ENCODE measurements at places on chromosomes 1 and 21.
A peak's percentile ranks its signal among the peaks of the same experiment; 100 is the strongest.

- no peak overlapping the region for H3K27ac ChIP-seq
- no peak overlapping the region for H3K4me3 ChIP-seq
Observed at GRCh38 chr21:42554251-42554961, 40.8 kb downstream of the SLC37A1 start.

- no peak overlapping the region for H3K27ac ChIP-seq
- no peak for DNase-seq
- no peaks in the 10 kb centered on the region for H3K4me1 ChIP-seq
- no peak overlapping the region for H3K4me3 ChIP-seq
- H3K27me3 ChIP-seq, result no peaks in the 10 kb centered on the region
Observed at GRCh38 chr1:199312626-199313025, 673.8 kb downstream of the PTPRC start.

DNA sequence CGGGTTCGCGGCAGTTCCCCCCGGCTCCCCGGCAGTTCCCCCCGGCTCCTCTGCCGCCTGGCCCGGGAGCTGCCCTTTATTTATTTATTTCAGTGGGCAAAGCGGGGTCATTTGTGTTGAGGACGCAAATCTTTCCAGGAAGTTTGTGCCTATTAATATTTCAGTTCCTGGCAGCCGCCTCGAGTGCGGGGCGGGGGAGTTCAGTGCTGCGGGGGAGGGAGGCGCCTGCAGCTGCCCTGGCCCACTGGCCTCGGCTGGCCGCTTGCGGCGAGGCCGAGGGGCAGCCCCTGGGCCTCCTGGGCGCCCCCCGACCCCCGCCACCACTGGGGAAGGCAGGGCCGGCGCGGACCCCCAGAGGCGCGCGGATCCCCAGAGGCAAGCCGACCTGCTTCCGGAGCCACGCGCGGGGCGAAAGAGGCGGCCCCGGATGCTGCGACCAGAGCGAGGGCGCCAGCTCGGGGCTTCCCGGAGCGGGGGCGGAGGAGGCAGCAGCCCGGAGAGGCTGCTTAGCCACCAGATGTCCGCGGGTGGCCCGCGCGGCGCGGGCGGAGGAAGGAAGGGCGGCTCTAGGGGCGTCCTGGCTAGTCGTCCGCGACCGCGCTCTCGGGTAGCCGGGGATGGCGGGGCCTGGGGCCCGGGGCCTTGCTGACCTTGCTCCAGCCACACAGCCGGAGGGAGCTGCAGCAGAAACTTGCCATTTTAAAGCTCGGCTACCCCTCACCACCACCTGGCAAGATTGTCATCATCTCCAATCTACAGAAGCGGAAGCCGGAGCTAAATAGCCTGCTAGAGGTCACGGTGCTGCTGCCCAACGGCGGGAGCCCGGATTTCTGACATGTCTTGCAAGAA, 48.0 kb downstream of the H3-3A start:
- no peaks in the 10 kb centered on the region for H3K36me3 ChIP-seq
- peak overlapping the region; percentile 86 for H3K4me3 ChIP-seq
- H3K4me1 ChIP-seq, result peaks cover 4% of the 10 kb centered on the region
- peak overlapping the region; percentile 97 for H3K27ac ChIP-seq
- H3K27me3 ChIP-seq, result no peaks in the 10 kb centered on the region
- DNase-seq, result peak; percentile 65

- DNase-seq, result no peak
- H3K4me1 ChIP-seq, result no peaks in the 10 kb centered on the region
- H3K4me3 ChIP-seq, result no peak overlapping the region
- H3K27me3 ChIP-seq, result no peaks in the 10 kb centered on the region
- no peak overlapping the region for H3K27ac ChIP-seq
Observed at GRCh38 chr21:24200052-24200451, 1407.2 kb downstream of the MRPL39 start.

GRCh38 chr1:87115317-87115890, 201.0 kb downstream of the HS2ST1 start:
- no peaks in the 10 kb centered on the region for H3K27me3 ChIP-seq
- H3K27ac ChIP-seq, result no peak overlapping the region
- H3K4me1 ChIP-seq, result no peaks in the 10 kb centered on the region
- H3K36me3 ChIP-seq, result no peaks in the 10 kb centered on the region
- DNase-seq, result no peak

- H3K27me3 ChIP-seq, result peaks cover 6% of the 10 kb centered on the region
- no peaks in the 10 kb centered on the region for H3K36me3 ChIP-seq
- no peaks in the 10 kb centered on the region for H3K4me1 ChIP-seq
- no peak for DNase-seq
- H3K4me3 ChIP-seq, result no peak overlapping the region
Observed at GRCh38 chr1:205329719-205330118, 8.2 kb upstream of the NUAK2 start.

DNA sequence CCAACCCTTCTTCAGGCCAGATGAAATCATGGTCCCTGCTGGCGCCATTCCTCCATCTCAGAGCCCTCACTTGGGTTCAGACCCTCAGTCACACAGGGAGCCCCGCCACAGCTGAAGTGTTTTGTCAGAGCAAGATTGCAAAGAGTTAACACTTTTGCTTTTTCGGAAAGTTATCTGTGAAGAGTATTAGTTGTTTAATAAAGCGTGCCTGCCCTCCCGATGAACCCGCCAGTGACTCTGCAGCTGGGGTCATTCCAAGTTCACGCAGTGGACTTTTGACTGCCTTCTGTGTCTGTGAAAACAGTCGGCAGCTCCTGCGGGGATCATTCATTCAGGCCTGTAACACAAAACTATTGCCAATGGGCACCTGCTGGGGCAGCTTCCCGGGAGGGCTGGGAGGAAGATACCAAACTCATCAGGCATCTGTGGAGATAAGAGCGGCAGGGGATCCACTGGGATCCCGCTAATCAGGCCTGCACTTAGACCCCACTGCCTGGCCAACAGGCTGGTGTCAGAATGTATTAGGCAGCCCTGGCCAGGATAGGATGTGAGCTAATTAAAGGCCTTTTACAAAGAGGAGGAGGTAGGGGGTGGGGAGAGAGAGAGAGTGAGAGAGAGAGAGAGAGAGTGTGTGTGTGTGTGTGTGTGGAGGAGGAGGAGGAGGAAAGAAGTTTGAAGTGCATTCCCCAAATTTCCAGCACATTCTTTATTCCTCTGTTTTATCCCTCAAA, 184.5 kb downstream of the DHRS3 start:
- no peaks in the 10 kb centered on the region for H3K27me3 ChIP-seq
- no peak for DNase-seq
- H3K4me3 ChIP-seq, result no peak overlapping the region
- peak overlapping the region; percentile 82 for H3K27ac ChIP-seq
- no peaks in the 10 kb centered on the region for H3K36me3 ChIP-seq

DNA sequence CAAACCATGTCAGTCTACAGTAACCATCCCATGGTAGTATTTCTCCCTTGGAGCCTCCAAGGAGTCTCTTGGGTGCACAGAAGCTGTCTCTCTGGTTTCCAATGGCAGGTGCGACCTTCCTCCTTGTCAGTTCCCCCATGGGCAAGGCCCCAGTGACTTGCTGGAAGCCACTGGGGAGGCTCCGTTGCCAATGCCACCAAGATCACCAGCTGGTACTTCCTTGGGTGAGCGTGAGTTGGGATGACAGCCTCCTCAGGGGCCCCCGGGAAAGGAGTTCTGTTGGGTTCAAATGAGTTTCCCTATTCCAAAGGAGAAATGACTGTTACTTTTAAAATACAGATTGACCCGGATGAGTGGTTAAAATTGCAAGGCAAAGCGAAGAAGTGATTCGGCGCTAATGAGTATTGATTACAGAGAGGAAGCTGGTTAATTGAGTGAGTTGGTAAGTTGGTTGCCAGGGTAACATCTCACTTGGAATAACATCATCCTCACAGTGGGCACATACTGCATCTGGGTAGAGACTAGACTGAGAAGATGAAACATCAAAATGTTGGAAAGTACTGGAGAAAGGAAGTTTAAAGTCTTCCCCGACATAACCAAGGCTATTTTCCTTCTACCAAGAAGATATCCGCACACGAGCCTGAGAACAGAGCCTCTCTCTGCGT, 53.0 kb upstream of the LAPTM5 start:
- H3K27me3 ChIP-seq, result no peaks in the 10 kb centered on the region
- DNase-seq, result no peak
- no peak overlapping the region for H3K4me3 ChIP-seq
- no peaks in the 10 kb centered on the region for H3K4me1 ChIP-seq
- no peaks in the 10 kb centered on the region for H3K36me3 ChIP-seq

DNA sequence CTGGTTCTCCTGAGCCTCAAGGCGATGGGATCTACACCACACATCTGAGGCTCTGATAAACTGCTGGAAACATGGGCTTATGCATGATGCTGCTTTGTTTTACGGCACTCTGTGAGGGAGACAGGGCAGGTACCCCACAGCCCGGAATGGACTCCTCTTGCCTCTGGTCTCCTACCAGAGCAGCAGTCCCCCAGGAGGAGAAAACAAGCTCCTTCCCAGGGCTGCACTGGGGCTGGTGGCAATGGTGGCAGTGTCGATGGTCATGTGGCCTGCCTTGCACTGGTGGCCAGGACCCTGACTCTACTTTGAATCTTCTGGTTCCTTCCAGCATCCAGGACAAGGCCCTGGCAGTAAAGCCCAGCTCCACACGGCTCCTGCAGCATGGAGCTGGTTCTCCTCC, 79.4 kb downstream of the TOMM20 start:
- peak overlapping the region; percentile 1 for H3K27ac ChIP-seq
- no peak overlapping the region for H3K4me3 ChIP-seq
- H3K27me3 ChIP-seq, result no peaks in the 10 kb centered on the region
- H3K4me1 ChIP-seq, result no peaks in the 10 kb centered on the region

DNA sequence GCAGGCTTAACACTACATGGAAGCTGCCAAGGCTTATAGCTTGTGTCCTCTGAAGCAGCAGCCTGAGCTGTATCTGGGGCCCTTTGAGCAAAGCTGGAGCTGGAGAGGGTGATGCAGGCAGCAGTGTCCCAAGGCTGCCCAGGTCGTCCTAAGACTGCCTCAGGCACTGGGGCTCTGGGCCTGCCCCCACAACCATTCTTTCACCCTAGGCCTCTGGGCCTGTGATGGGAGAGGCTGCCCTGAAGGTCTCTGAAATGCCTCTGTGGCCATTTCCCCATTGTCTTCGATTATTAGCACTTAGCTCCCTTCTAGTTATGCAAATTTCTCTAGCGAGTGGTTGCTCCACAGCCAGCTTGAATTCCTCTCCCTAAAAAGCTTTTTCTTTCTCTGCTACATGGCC, 142.0 kb downstream of the LRIG2 start:
- H3K4me3 ChIP-seq, result no peak overlapping the region
- H3K36me3 ChIP-seq, result no peaks in the 10 kb centered on the region
- H3K27me3 ChIP-seq, result no peaks in the 10 kb centered on the region
- no peak overlapping the region for H3K27ac ChIP-seq
- DNase-seq, result no peak

GRCh38 chr1:19395678-19396192, 83.6 kb downstream of the SLC66A1 start:
- peaks cover 4% of the 10 kb centered on the region for H3K4me1 ChIP-seq
- no peak overlapping the region for H3K4me3 ChIP-seq
- no peak for DNase-seq

- H3K4me1 ChIP-seq, result no peaks in the 10 kb centered on the region
- H3K4me3 ChIP-seq, result no peak overlapping the region
- no peaks in the 10 kb centered on the region for H3K27me3 ChIP-seq
- H3K36me3 ChIP-seq, result no peaks in the 10 kb centered on the region
- H3K27ac ChIP-seq, result no peak overlapping the region
Observed at GRCh38 chr1:30895382-30895943, 13.1 kb downstream of the SDC3 start.

GRCh38 chr21:45856906-45857305, 124.7 kb upstream of the COL6A1 start:
- DNase-seq, result no peak
- H3K4me3 ChIP-seq, result no peak overlapping the region
- H3K4me1 ChIP-seq, result no peaks in the 10 kb centered on the region
- H3K27me3 ChIP-seq, result peaks cover 10% of the 10 kb centered on the region
- no peak overlapping the region for H3K27ac ChIP-seq

DNA sequence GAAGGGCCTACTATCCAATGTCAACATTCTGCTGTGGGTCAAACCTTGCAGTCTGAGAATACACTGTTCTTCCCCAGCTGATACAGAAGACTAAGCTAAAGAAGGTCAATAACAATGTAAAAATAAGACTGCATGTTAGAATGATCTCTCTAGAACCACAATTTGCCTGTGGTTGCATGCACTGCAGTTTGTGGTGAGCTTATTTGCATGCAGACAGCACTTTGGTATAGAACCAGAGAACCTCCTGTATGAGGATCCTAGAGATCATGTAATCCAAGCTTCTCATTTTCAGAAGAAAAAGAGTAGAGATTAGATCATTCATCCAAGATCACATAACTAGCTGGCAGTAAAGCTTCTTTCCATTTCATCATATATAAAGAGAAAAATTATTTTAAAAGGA, 15.8 kb downstream of the SYNJ1 start:
- no peak overlapping the region for H3K27ac ChIP-seq
- H3K36me3 ChIP-seq, result no peaks in the 10 kb centered on the region
- H3K4me3 ChIP-seq, result no peak overlapping the region

DNA sequence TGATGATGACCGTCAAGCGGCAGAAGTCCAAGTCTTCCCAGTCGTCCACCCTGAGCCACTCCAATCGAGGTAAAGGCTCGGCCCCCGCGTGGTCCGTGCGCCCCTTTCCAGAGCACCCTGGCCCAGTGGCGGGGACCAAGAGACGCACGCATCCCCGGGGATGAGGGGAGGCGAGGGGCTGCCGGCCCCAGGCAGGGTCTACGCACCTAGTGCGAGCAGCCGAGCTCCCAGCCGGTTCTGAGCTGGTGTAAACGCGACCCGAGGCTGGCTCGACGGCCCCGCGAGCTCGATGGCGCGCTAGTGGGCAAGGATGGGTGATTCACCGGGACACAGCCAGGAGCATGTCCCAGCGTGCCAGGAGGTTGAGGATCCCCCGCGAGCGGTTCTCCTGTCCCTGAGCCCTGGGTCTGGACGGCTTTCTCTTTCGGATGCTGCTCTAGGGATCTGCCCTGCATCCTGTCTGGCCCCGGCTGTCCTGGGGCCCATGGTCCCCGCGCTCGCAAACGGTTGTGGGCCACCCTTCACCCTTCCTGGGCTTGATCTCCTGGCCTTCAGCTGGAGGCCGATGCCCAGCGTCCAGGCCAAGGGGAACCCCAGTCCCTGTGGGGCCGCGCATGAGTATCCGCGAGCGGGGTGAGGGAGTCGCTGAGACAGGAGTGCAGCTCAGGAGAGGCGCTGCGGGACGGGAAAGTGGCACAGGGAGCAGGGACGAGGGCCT, 689 bp downstream of the PKP1 start:
- no peaks in the 10 kb centered on the region for H3K36me3 ChIP-seq
- H3K27ac ChIP-seq, result peak overlapping the region; percentile 82
- DNase-seq, result no peak
- peaks cover 8% of the 10 kb centered on the region for H3K4me1 ChIP-seq
- no peaks in the 10 kb centered on the region for H3K27me3 ChIP-seq

- H3K36me3 ChIP-seq, result no peaks in the 10 kb centered on the region
- peaks cover 98% of the 10 kb centered on the region for H3K27me3 ChIP-seq
- no peak for DNase-seq
- H3K4me1 ChIP-seq, result peaks cover 4% of the 10 kb centered on the region
- H3K27ac ChIP-seq, result no peak overlapping the region
- no peak overlapping the region for H3K4me3 ChIP-seq
Observed at GRCh38 chr1:50421768-50422674, 1.2 kb downstream of the DMRTA2 start.

- no peaks in the 10 kb centered on the region for H3K36me3 ChIP-seq
- H3K4me1 ChIP-seq, result no peaks in the 10 kb centered on the region
- no peaks in the 10 kb centered on the region for H3K27me3 ChIP-seq
- no peak for DNase-seq
Observed at GRCh38 chr1:210527091-210527490, 198.4 kb downstream of the HHAT start.

- DNase-seq, result no peak
- no peak overlapping the region for H3K4me3 ChIP-seq
- no peaks in the 10 kb centered on the region for H3K4me1 ChIP-seq
- no peaks in the 10 kb centered on the region for H3K36me3 ChIP-seq
- no peak overlapping the region for H3K27ac ChIP-seq
Observed at GRCh38 chr1:14183329-14183728, 415.2 kb upstream of the KAZN start.

- H3K27me3 ChIP-seq, result no peaks in the 10 kb centered on the region
- H3K4me3 ChIP-seq, result no peak overlapping the region
- H3K27ac ChIP-seq, result no peak overlapping the region
Observed at GRCh38 chr1:245180496-245181157, 25.8 kb downstream of the KIF26B start.

Data from breast epithelium (tissue), 4 donors.